Esophagus muscularis mucosa (tissue), 4 donors: ENCODE measurements at places on chromosomes 5 and 9.

- no peak for DNase-seq
Measured at GRCh38 chr5:111347021-111347420, 122.8 kb downstream of the CAMK4 start.

DNA sequence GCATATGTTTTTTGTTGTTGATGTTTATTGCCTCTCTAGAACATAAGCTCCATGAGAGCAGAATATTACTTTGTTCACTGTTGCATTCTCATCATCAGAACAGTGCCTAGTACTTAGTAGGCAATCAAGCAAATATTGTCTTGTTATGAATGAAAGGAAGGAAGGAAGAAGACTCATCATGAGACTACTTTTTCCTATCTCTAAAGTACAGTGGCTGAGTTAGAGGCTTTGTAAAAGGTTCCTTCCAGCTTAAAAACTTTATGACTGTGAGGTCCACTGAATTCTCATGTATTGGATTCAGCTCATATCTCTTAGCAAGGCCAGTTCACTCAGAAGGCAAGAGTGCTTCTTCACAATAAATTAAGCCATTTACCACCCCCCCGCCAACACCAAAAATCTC lies 171.8 kb upstream of the NR3C1 start:
- no peak for DNase-seq

DNA sequence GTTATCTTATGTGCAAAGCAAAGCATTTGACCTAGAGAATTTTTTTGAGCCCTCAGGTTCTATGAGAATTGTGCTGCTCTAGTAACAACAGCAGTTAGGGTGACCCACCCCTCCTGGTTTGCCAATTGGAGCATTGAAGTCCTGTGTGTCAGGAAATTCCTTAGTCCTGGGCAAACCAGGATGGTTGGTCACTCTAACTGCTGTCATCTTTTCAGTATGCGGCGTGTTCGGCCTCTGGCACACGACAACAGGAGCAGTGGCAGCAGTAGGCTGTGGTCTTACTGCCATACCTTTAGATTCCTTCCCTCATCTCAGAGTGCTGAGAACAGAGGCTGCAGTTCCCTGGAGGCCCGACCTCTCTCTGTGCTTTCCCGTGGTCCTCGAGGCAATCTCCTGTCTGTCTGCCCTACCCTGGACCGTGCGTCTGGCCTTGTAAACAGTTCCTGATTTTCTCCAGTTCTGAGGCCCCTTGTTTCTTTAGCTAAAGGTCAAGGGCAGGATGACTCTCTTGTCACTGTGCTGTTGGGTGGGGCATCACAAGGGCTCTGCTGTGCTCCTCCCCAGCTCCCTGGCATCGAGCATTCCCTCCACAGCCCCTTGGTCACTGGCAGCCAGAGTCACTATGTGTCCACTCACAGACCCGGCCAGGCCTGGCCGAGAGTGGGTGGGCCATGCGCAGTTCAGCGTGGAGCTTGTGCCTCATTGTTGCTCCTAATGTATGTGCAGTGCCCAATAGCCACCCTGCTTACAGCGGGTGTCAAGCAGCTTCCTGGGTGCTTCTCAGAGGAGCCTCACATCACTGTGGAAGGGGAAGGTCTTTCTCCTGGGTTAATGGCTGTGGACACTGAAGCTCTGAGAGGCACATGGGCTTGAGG lies 18.5 kb upstream of the COL15A1 start:
- no peak for DNase-seq

- DNase-seq, result no peak
Measured at GRCh38 chr5:109161914-109162683, 247.7 kb downstream of the PJA2 start.

- DNase-seq, result no peak
Measured at GRCh38 chr9:118992813-118993794, 376.1 kb downstream of the BRINP1 start.

DNA sequence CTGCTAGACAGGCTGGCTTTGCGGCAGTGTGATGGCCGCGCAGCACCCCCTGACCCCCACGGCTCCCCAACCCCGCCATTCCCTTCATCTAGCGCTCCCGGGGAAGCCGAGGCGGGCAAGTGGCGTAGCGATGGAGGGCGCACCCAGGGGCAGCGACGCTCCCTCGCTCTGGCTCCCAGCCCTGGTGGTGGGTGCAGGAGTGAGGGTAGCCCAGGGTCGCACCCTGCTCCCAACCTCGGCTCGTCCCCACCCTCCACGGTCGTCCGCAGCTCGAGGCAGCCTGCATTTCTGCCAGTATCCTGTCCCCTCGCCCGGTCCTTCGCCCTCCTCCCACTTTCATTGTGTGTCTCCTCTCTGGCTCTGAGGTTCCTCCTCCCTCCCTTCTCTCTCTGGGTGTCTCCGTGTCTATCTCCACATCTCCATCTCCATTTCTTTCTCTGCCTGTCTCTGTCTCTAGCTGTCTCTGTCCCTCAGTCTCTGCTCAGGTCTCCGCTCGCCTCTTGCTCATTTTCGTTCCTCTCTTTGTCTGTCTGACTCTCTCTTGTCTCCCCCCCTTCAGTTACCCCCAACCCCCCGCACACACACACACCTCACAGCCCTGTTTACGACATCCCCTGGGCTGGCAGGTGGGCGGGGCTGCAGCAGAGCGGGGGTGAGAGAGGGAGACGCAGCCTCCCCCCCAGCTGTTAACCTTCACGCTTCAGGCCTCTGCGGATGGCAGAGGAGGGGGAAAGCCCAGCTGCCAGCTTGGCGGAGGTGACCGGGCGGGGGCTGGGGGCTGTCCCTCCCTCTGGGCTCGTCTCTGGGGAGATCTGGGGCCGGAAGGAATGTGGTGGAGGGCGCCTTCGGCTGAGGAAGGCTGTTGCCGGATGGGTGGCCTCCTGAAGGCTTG lies 48.7 kb upstream of the PSD2 start:
- no peak for DNase-seq

DNA sequence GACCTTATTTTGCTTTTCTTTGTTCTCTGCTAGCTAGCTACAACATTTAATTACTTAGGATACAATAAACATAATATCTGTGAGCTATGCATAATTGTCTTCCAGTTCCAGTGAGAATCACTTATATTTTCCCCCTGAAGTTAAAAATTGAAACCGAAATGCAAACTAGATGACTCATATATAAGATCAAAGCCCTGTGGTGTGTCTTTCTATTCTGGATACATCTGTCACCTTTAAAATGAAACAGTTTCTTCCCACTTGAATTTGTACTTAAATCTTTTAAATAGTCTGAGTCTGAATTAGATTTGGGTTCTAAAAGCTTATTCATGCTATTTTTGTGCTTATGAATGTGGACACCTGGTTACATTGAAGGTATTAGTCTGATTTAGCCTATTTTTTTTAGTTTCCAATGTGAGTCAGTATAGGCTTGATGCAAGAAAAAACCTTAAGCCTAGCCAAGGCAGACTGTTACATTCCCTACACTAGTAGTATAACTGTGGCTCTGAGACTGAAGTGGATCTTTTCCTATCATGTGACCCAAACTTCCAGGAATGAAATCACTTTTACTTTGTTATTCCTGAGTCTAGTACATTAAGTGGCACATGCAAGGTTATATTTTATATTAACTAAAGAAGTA lies 703.5 kb upstream of the RGMB start:
- DNase-seq, result no peak

- DNase-seq, result no peak
Measured at GRCh38 chr5:139733698-139734538, 61.7 kb upstream of the PSD2 start.

DNA sequence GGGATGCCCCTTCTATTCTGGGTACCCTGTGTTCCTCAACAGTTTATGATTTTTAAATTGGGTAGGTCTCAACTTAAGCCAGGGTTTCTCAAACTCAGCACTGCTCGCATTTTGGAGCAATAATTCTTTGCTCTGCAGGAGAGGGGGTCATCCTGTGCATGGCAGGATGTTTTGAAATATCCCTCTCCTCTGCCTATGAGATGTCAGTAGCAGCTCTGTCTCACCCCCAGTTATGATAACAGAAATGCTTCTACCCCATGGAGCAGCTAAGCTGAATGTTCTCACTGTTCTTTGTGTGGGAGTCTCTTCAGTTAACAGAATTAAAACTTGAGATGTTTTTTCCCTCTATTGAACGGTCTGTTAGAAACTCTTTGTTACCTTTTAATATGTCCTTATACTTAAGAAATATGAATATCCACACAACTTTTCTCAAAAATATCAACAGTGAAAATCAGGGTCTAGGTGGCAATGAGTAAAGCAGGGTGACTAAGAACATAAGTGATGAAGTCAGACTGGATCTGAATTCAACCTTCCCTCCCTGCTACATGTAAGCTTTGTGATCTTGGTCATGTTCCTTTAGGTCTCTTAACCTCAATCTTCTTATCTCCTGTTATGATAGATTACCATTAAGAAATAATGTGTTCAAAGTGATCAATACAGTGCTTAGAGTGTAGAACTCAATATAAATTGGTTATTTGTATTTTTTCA lies 89.0 kb downstream of the CAMK4 start:
- no peak for DNase-seq

DNA sequence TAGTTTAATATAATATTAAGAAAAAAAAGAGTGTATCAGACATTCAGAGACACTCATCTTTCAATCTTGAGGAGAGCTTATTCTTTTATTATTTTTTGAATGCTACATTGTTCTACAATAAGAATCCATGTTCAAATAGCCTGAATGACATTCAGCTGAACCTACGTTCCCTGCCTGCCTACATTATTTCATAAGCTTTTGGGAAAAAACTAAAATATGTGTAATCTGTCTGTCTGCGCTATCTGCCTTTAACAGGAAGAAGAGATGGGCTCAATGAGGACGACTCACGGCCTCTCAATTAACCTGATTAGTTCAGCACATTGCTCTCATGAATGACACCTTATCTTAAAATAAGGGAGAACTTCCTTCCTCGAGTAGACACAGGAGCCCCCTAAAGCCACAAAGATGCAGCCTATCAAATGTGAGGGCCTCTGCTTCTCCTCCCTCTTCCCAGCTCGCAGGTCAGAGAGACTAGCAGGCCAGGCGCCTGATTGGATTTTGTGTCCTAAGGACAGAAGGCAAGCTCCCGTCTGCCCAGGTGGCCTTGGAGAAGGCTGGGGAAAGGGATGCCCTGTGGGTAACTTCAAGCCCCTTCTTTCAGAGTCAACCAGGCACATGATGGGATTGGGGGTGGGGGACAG lies 37.8 kb downstream of the EBF1 start:
- DNase-seq, result no peak

DNA sequence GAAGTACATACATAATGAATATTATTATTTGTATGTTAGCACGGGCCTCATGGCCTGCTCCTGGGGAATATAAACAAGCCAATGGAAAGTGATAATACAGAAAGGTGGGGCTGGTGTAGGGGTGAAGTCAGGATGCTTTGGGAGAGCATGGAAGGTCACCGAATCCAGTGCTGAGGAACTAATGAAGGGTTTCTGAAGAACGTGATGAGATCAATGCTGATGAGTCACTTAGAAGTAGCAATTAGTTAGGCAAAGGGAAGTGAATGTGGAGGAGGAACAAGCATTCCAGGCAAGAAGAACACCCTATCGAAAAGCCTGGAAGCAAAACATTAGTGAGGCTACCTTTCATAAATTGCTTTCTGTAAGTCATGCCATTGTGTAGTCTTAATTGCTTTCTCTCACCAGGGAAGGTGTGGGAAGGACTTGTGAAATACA lies 2.1 kb downstream of the ANXA1 start:
- DNase-seq, result no peak

GRCh38 chr9:132662152-132662945 lies 7.4 kb downstream of the DDX31 start:
- no peak for DNase-seq

DNA sequence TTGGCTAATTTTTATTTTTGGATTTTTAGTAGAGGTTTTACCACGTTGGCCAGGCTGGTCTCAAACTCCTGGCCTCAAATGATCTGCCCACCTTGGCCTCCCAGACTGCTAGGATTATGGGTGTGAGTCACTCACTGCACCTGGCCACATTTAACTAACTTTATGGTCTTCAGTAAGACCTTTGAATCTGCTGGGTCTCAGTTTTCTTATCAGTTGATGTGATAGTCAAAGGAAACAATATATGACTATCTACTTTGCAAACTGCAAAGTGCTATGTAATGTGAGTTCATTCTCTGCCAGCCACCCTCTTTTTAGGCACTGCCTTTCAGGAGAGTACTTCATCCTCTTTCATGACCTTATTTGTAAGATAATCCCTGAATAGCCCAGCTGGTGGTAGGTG lies 474.7 kb downstream of the PDE4D start:
- no peak for DNase-seq

DNA sequence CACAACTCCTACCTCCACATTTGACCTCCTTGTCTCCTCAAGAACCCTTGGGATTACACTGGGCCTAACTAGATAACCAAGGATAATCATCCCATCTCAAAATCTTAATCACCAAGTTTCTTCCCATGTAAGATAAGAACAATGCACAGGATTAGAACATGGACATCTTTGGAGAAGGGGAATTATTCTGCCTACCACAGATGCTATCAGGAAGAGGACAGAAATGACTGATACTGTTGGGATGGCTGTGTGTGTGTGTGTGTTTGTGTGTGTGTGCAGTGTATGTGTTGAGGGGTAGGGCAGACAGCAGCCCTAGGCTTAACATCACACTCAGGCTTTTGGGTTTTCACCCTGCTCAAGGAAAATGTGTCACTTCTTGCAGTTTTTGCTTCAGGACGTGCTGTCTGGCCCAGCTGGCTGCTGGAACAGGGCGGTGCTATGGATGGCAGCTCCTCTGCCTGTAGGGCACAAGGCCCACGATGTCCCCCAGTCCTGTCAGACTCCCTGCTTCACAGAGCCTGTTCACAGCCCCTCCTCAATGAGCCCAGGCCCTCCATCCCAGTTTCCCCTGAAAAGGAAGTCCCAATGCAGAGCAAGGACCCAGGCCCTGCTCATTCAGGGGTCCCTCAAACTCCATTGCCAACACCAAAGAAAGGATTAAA lies 7.7 kb downstream of the CA9 start:
- no peak for DNase-seq

GRCh38 chr9:137070906-137071275 lies 534 bp upstream of the SAPCD2 start:
- DNase-seq, result no peak

DNA sequence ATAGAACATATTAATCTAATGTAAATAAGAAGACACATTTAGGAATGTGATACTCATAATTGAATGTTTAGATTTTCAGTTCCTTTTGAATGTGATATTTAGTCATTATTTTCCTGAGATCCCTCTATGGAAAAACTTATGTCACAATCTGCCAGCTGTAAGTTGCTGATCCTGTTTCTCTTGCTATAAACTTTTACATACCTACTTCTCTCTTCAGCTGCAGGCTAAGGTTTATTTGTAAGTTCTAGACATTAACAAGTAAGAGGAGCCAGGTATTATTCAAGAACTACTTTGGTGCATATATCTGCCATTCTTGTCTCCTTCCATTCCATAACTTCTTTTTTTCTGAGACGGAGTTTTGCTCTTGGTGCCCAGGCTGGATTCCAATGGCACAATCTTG lies 462.4 kb downstream of the PRR16 start:
- no peak for DNase-seq

DNA sequence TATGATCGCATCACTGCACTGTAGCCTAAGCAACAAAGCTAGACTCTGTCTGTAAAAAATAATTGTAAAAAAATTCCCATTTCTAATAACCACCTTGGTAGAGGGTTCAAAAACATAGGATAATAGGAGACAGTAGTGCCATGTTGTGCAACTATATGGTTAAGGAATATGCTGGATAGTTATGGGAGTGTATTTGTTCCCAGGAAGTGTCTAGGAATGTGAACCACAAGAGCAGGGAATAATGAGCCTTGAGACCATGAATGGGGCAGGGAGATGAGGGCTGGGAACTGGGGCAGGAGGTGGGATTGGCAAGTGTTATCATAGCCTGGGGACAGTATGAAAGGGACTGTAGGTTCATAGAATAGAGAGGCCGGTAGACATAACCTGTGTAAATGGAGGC lies 50.4 kb downstream of the RUSC2 start:
- DNase-seq, result no peak
